Fibroblast of lung (primary cell): ENCODE measurements at places on chromosomes 6 and 20. TPM values are rescaled to one million over a fixed set of nuclear protein-coding genes. Genes with fewer than 3 reads are reported as not detected.

SLC17A3 gene
- total RNA-seq = not detected in 2 replicates

HMGN3 gene
- 28.5 and 30.2 TPM in 2 replicates for total RNA-seq

KATNA1 gene
- 36.2 and 37.0 TPM in 2 replicates for total RNA-seq

SYCP2 gene
- 0.51 and 1.2 TPM in 2 replicates for total RNA-seq

HLA-DRB1 gene
- under 0.01 and 0.26 TPM in 2 replicates for total RNA-seq

PRL gene
- not detected in 2 replicates for total RNA-seq

ADGRG6 gene
- total RNA-seq = 30.0 and 49.9 TPM in 2 replicates

FAM83C gene
- not detected in 2 replicates for total RNA-seq

EMILIN3 gene
- total RNA-seq = 0.17 TPM in 1 of 2 replicates, not detected in the other

SGK2 gene
- 0.26 and 0.66 TPM in 2 replicates for total RNA-seq

MRPL14 gene
- total RNA-seq = 53.7 and 60.6 TPM in 2 replicates

ACTL10 gene
- total RNA-seq = 1.8 and 2.0 TPM in 2 replicates
